ENCODE measurements at places on chromosomes 5 and 9.

GRCh38 chr5:100165309-100165708 lies 369.9 kb upstream of the FAM174A start:
- DNase-seq, result no peak

DNA sequence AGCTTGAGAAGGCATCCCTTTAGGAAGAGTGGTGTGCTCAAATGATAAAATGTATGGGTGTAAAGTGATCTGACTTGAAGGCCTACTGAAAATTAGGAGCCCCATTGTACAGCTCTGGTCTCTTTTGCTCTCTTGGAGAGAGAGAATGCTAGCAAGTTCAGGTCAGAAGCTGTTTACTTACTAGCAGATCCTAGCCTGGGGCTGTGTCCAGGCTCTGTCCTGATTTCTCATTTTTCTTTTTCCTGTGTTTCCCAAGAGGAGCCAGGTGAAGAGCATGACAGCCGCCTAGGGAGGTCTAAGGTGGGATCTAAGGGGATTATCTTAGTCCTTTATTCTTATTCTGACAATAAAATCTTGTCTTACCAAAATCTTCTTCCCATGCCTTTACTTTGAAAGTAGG lies 272.8 kb downstream of the NNT start:
- DNase-seq, result no peak

DNA sequence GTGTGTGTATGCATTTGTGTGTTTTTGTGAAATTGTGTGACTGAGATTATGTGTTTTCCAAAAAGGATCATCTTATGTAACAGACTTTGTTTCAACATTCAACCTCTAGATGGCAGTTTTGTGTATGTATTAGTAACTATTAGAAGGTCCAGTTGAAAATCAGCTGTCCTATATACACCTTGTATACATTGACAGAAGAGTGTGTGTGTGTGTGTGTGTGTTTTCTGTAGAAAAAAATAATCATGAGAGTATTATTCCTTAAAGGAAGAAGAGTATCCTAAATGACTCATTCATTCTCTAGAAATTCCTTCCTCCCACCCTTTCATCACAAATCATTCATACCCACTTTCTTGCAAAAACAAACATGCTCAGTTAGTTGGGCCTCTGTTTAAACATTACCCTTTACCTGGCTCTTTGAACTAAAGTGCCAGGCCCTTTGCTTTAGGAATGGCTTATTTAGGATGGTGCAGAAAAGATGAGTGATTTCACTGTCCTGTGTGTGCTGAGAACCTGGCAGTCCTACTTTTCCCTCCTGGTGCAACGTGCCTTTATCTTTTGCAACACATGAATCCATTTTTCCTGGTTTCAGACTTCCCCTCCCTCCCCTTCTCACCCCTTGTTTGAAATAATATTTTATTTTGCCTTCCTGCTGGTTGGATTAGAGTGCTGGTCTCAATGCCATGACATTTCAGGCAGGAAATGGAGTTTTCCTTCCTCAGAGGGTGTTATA lies 152.2 kb downstream of the ARHGAP26 start:
- no peak for DNase-seq

DNA sequence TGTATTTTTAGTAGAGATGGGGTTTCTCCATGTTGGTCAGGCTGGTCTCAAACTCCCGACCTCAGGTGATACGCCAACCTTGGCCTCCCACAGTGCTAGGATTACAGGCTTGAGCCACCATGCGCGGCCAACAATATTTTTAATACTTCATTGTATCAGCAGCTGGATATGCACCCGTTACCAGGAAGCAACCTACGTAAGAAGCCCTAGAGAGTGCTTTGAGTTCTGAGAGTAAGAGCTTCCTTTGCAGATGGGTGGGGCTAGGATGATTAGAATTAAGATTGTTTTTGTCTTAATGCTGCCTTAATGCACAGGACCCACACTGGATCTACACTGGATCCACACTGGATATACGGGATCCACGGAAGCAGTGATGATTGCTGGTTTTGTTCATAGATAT lies 123.9 kb upstream of the ABCA1 start:
- no peak for DNase-seq

DNA sequence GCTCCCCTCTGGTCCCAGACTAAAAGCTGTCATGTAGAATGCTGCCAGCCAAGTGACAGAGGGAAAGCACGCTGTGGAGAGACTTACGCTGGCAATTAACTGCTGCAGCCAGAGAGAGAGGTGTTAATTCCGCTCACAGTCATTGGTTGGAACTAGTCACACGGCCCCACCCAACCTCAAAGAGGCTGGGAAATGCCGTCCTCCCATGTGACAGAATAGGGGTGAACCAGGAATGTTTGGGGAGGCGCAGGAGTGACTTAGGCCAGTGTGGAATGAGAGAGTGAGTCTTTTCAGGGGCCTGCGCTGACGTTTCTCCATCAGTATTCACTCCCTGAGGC lies 87.6 kb downstream of the AMBP start:
- DNase-seq, result no peak

- no peak for DNase-seq
Measured at GRCh38 chr5:173594061-173594460, 22.4 kb downstream of the BOD1 start.

DNA sequence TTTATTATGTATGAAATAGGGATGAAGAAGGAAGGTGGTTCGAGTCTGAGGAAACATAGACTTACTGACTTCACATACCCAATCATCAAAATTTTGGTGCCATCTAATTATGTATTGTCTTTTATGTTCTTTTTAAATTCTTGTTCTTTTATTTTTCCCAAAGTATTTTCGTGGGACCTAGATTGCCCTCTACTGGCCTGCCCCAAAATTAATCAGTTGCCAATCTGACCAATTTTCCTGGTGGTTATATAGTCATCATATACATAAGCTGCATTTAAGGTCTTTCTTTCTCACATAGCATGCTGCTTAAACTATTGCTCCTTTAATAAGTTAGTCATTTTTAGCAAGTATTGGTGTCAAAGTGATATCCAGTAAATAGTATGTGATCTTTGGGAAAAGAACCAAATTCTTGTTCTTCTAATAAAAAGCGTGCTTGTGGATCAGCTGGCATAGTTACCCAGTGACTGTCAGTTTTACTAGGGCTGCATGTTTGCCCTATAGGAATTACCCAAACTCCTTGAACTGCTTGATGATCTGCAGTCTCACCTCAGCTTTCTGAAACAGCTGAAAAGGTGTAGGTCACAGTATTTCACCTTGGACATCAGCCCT lies 223.5 kb downstream of the SH3GL2 start:
- no peak for DNase-seq

Data from epithelial cell of proximal tubule (primary cell).